ENCODE measurements at places on chromosomes 4 and X. TPM values are rescaled to one million over a fixed set of nuclear protein-coding genes. Genes with fewer than 3 reads are reported as not detected.

The CT45A2 gene
- total RNA-seq, result not detected

The SLC9B1 gene
- not detected for total RNA-seq

The KLHL13 gene
- total RNA-seq, result 2.3 TPM

The CTAG2 gene
- not detected for total RNA-seq

The NUP62CL gene
- total RNA-seq, result 3.1 TPM

The XAGE1A gene
- total RNA-seq, result not detected

The MAGEA11 gene
- total RNA-seq, result not detected

The ZDHHC15 gene
- not detected for total RNA-seq

The CAPN6 gene
- 0.24 TPM for total RNA-seq

The MAGEB6B gene
- not detected for total RNA-seq

The PF4V1 gene
- total RNA-seq, result not detected

The ZNF732 gene
- 1.3 TPM for total RNA-seq

The ARHGAP6 gene
- total RNA-seq, result 0.48 TPM

The SLC10A7 gene
- 3.9 TPM for total RNA-seq

The EDA2R gene
- total RNA-seq, result 2.9 TPM

The GABRG1 gene
- not detected for total RNA-seq

All from tracheal epithelial cell (primary cell).